ENCODE measurements at places on chromosomes 7 and 10.

DNA sequence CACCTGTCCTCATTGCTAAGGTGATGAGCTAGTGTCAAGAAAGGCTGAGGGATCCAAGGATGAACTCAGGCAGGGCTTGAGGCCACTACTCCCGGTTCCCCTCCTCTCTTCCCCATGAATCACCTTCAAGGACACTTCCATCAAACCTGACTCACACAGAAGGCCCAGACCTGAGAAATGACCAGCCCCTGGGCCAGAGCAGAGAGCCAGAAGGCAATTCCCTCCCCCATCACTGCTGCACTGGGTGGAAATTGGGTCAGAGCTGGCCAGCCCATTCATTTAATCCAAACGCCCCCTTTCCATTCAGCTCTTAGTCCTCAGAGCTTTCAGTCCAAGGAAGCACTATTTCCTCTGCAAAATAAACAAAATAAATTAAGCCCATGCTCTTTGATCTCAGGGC, 182.0 kb downstream of the KCNMA1 start:
- H3K4me3 ChIP-seq: no peak overlapping the region
- DNase-seq: no peak
- no peak overlapping the region for H3K27ac ChIP-seq
- H3K36me3 ChIP-seq: no peaks in the 10 kb centered on the region
- H3K27me3 ChIP-seq: no peaks in the 10 kb centered on the region

DNA sequence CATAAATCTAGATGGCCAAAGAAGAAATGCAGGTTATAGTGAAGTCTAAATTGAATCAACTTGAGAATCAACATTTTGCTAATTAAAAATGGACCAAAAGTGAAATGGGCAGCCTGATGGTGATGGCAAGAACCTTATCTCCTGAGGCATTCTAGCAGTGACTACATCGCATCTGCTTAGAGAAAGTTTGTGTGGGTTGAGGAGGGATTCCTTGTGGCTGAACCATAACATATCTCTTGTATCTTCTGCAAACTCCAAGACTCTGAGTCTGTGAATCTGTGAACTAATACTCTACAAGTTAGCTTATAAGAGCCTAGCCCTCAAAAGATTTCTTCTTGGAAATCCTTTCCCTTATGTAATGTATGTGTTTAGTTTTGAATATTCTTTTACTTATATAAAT, 85.6 kb downstream of the PRKG1 start:
- no peak overlapping the region for H3K4me3 ChIP-seq
- no peaks in the 10 kb centered on the region for H3K27me3 ChIP-seq
- no peak for DNase-seq
- H3K36me3 ChIP-seq: no peaks in the 10 kb centered on the region

- no peak for DNase-seq
- H3K4me1 ChIP-seq: peaks cover 22% of the 10 kb centered on the region
- H3K4me3 ChIP-seq: no peak overlapping the region
- peak overlapping the region; percentile 71 for H3K27ac ChIP-seq
- peaks cover 5% of the 10 kb centered on the region for H3K36me3 ChIP-seq
These were observed 38.8 kb downstream of the TACR2 start for GRCh38 chr10:69377933-69378332.

GRCh38 chr7:104784686-104785085, 229.3 kb upstream of the KMT2E start:
- no peaks in the 10 kb centered on the region for H3K4me1 ChIP-seq
- no peaks in the 10 kb centered on the region for H3K36me3 ChIP-seq
- no peak overlapping the region for H3K27ac ChIP-seq
- H3K27me3 ChIP-seq: no peaks in the 10 kb centered on the region
- DNase-seq: no peak
